NCI-H446 treated with DMSO at 0.1 percent for 48 hours (cell line): ENCODE measurements at places on chromosomes 2 and 18.

- DNase-seq = no peak
Measured at GRCh38 chr2:126839796-126840195, 58.9 kb upstream of the TEX51 start.

DNA sequence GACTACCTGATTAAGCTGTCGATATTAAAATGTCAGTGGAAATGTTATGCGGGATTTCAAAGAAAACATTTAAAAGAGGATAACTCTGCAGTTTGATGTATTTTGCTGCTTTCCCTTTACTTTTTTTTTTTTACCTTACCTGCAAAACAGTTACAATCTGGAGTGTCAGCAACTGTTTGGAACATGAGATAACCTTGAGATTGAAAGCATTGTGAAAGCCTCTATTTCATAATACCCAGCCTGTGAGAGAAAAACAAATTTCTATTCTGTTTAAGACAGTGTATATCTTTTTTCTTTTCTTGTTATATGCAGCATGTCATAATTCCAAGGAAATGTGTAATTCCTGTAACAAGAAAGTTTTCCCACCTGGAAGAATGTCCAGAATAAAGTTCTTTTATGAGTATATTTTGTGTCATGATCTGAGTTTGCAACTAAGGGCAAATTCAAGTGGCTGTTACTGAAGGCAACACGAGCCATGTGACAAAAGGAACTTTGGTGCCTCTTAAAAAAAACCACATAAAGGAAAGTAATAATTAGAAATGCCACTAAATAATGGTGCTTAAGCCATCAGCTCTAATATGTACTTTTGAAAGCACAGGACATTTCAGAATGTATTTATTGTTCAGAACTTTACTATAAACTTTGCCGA, 297.0 kb upstream of the DSEL start:
- DNase-seq = no peak

GRCh38 chr18:32891130-32891529, 118.3 kb upstream of the KLHL14 start:
- no peak for DNase-seq

- DNase-seq = peak; percentile 39
Measured at GRCh38 chr2:153478289-153479261, at the start of gene RPRM. Gene RPRM (minus strand): TSS chr2:153478762. CDS start chr2:153478565, 197 bp downstream.

- no peak for DNase-seq
Measured at GRCh38 chr2:205744074-205744591, 61.8 kb downstream of the NRP2 start.

DNA sequence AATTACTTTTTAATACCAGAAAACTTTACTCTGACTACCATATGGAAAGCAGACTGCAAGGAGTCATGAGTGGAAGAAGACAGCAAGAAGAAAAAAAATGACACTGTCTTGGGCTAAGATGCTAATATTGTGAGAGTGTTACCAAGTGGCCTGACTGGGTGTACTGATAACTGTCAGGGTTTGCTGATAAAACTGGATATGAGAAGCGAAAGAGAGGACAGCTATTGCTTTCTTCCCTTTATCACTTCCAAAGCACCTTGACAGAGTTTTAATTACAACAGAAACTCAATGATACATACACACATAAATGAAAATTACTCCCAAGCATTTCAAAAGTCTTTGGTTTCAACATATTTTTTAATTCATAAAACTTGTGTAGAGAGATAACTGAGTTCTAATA, 368.5 kb downstream of the ZEB2 start:
- no peak for DNase-seq

- no peak for DNase-seq
Measured at GRCh38 chr2:109275120-109276012, 146.4 kb downstream of the SH3RF3 start.

DNA sequence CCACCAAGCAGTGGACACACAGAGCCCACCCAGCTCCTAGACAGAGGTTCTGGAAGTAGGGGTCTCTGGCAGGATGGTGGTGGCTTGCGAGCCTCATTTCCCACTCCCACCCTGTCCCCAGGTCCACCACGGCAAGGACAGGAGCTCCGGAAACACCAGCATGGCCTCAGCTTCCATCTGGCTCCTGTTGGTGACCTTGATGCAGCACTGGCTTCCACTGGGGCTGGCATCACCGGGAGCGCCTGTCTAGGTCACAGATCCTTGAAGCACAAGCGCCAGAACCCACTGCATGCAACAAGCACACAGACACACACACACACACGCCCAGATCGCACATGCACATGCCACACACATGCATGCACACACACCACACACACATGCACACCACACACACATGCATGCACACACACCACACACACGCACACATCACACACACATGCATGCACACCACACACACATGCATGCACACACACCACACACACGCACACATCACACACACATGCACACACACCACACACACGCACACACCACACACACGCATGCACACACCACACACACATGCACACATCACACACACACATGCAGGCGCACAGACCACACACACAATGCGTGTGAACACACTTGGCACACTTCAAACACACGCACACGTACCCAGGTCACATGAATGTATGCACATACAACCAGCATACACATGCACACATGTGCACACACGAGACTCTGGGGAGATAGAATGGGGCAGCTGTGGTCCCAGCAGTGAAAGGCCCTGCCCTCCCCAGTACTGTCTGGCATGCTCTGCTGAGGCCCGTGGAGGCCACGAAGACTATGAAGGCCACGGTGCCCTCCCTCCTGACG, 63.7 kb downstream of the TWIST2 start:
- DNase-seq = no peak

- DNase-seq = no peak
Measured at GRCh38 chr2:235043762-235044500, 92.1 kb downstream of the SH3BP4 start.
